ENCODE measurements at places on chromosomes 5 and 9. TPM values are rescaled to one million over a fixed set of nuclear protein-coding genes. Genes with fewer than 3 reads are reported as not detected.

- no peak for ATAC-seq
Observed at GRCh38 chr9:84921175-84921574, 251.6 kb downstream of the NTRK2 start.

- peak; percentile 54 for ATAC-seq
Observed at GRCh38 chr5:36444582-36445418, 143.1 kb upstream of the RANBP3L start.

GRCh38 chr5:60267907-60268306 is 374.4 kb upstream of the PDE4D start:
- ATAC-seq: no peak

- ATAC-seq: no peak
Observed at GRCh38 chr5:150660108-150660831, 781 bp upstream of the MYOZ3 start.

- ATAC-seq: no peak
Observed at GRCh38 chr9:97367729-97368128, 44.2 kb upstream of the TDRD7 start.

DNA sequence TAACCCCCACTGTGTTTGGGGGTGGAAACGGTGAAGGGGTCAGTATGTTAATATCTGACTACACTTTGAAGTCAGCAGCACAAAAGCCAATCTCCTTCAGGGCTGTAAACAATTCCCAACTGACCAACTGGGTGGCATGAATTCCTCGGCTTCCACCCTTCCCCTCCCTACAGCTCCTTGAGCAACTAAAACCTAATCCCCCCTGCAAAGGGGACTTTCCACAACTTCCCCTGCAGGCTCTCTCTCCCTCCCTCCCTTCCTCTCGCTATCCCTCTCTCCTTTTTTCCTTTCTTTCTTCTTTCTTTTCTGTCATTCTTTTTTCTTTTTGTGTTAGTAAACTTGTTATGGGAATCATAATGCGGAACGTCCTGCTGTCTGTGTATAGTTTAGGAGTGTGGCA is 65.1 kb upstream of the PTCH1 start:
- no peak for ATAC-seq

- no peak for ATAC-seq
Observed at GRCh38 chr5:127995556-127995955, 88.0 kb upstream of the SLC12A2 start.

- no peak for ATAC-seq
Observed at GRCh38 chr9:486156-486555, 271.5 kb downstream of the DOCK8 start.

GRCh38 chr5:9340085-9340484 is 205.8 kb downstream of the SEMA5A start:
- no peak for ATAC-seq

The COL27A1 gene
- 13.6 TPM for total RNA-seq

The GRM6 gene
- total RNA-seq: not detected

The ORM1 gene
- total RNA-seq: 1.6 TPM

GRCh38 chr5:75337366-75338021 is 474 bp downstream of the HMGCR start:
- ATAC-seq: no peak

The FAM78A gene
- total RNA-seq: 0.72 TPM

DNA sequence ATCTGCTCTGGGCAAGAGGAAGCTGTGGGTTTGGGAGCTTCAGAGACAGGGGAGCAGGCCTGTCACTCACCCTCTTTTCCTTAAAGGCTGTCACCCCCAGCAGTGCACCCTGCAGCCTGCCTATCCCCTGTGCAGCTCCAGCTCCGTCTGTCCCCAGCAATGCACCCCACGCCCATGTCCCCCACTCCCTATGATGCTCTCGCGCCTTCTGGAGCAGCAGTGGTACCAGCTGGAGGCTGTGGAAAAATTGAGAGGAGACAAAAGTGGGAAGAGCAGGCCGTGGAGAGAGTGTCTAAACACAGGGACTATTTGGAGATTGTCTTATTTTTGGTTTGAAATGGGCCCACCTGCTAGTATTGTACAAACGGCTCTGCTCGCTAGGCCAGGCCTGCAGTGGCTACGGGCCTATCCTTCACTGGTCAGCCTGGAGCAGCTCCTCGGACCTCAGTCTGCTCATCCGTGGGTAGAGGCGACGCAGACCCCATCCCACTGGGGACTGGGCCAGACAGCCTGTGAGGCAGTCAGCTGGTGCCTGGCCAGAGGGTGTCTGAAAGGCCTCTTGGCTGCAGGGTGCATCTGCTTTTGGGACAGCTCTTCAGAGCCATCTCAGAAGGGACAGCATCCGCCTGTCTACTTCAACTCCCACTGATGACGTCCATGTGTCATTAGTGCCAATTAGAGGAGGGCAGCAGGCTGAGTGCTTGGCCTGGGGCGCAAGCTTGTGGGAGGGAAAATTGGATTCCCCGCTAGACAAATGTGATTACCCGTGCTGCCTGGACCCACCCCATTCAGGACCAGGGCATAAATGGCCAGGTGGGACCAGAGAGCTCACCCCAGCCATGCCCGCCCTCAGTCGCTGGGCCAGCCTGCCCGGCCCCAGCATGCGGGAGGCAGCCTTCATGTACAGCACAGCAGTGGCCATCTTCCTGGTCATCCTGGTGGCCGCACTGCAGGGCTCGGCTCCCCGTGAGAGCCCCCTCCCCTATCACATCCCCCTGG is at the start of gene DBH:
Gene DBH (plus strand): TSS at position 831 of the 999 bp plus-strand sequence. CDS start 9 bp downstream, at position 840.
- no peak for ATAC-seq

DNA sequence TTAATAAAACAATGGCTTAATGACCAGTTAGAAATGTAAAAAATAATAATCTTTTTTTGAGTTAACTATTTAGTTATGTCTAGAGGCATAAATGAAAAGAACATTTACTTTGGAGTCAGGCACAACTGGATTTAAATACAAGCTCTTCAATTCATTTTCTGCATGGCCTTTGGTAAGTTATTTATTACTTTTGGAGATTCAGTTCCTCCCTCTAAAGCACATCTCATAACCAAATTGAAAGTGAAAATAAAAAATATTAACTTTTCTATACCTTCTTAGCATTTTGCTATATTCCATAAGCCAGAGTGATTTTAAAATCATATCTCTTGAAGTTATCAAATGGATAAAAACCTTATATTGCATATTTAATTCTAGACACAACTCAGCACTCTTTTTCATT is 434.9 kb upstream of the SMARCA2 start:
- ATAC-seq: no peak

- no peak for ATAC-seq
Observed at GRCh38 chr9:95815961-95816360, 59.5 kb upstream of the ERCC6L2 start.

DNA sequence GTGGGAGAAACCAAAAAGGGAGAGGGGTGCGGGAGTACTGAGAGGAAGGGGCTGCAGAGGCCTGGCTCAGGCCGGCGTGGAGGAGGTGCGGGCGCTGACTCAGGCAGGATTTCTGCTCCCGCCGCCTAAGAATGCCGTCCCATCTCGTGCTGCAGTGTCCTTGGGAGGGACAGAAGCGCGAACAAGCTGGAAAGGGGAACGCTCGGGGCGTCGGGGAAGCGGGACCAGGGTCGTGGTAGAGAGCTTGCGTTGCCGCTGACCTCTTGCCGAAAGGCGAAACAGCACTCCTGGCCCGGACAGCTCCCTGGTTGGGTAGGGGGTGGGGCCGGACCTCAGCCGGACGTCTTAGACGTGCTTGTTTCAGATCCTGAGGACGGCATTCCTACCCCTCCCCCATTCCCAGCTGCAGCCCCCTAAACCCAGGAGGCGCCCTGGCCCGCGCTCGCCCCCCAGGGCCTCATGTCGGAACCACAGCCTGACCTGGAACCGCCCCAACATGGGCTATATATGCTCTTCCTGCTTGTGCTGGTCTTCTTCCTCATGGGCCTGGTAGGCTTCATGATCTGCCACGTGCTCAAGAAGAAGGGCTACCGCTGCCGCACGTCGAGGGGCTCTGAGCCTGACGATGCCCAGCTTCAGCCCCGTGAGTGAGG is 1.1 kb downstream of the RELL2 start:
- ATAC-seq: peak; percentile 35

GRCh38 chr9:129778469-129778868 is 24.5 kb upstream of the TOR1B start:
- ATAC-seq: no peak

The FGFR4 gene
- 2.7 TPM for total RNA-seq

GRCh38 chr5:31794009-31794408 is 155.1 kb downstream of the PDZD2 start:
- ATAC-seq: no peak

The UBAP2 gene
- 23.4 TPM for total RNA-seq

The CACNA1B gene
- total RNA-seq: not detected

- ATAC-seq: no peak
Observed at GRCh38 chr5:36787365-36788093, 89.0 kb upstream of the NIPBL start.

DNA sequence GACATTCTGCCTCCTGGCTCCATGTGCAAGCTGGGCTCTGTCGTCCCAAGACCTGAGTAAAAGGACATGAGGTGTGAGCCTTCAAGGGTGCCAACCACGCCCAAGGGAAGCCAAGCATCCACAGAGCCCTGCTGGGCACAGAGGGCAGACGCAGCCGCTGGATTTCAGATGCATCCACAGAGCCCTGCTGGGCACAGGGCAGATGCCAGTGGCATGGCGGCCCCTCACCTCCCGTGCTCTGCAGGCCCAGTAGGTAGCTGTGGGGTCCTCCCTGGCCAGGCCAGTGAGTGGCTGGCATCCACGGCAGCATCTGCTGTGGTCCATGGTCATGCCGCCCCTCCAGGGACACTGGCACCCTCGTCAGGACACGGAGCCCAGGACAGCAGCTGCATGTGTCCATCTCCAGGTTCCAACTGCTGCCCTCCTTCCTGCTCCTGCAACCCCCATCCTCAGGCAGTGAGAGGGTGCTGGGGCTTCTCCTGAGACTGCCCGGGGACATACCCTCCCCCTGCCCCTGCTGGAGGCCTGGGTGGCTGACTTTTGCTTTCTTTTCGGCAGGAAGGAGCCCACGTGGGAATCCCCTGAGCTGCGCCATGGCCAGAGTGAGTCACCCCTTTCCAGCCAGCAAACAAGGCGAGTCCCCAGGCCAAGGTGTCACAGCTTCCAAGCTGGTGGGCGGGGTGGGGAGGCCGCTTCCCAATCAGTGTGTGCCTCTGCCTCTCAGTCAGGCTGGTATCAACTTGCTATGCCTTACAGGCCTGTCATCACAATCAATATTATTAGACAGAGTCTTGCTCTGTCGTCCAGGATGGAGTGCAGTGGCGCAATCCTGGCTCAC is 4.0 kb upstream of the TRAF2 start:
- peak; percentile 83 for ATAC-seq

DNA sequence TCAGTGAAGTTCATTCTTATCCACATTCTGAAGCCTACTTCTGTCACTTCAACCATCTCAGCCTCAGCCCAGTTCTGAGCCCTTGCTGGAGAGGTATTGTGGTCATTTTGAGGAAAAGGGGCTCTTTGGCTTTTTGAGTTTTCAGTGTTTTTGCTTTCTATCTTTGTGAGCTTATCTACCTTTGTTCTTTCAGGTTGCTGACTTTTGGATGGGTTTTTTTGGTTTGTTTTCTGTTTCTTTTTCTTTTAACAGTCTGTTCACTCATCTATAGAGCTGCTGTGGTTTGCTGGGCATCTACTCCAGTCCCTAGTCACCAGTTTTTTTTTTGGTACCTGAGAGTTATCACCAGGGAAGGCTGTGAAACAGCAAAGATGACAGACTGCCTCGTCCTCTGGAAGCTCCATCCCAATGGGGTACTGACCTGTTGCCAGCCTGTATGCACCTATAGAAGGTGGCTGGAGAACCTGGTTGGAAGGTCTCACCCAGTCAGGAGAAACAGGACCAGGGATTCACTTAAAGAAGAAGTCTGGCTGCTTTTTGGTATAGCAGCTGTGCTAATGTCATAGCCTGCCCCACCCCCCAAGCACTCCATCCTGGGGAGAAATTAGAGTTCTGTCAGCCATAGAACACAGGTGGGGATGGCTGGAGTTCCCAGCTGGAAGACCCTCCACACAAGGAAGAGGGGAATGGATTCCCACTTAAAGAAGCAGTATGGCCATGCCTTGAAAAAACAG is 138.6 kb upstream of the TSLP start:
- ATAC-seq: no peak

The IL11RA gene
- 4.0 TPM for total RNA-seq

DNA sequence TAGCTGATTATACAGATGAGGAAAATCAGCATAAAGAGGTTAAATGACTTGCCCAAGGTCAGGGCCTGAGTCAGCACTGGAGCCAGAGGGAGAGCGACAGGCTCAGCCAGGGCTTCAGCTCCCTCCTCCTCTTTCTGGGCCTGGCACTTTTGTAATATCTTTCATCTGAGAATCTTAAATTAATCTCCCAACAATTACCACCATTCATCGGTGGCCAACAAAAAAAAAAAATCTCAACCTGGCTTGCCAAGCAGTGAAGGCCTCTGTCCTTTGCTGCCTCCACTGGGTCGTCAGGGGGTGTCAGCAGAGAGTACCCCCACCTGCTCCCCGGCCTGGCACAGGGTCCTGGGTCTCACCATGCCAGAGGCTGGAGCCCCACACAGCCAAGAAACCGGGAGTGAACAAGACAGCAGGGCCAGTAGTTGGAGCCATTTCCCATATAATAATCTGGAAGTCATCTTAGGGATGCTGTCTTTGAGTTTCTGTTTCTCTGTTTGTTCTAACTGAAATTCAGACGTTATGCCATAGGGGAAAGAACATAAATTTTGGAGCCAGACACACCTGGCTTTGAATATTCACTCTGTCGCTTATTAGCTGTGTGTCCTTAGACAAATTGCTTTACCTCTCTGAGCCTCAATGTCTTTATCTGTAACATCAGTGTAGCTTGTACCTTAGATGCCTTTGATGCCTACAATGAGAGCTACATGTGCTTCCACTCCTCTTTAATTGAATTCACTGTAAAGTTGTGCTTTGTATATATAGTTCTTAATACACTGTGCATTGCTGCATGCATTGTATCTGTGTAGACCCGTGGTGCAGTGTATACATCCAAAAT is 299.9 kb upstream of the MSX2 start:
- no peak for ATAC-seq

DNA sequence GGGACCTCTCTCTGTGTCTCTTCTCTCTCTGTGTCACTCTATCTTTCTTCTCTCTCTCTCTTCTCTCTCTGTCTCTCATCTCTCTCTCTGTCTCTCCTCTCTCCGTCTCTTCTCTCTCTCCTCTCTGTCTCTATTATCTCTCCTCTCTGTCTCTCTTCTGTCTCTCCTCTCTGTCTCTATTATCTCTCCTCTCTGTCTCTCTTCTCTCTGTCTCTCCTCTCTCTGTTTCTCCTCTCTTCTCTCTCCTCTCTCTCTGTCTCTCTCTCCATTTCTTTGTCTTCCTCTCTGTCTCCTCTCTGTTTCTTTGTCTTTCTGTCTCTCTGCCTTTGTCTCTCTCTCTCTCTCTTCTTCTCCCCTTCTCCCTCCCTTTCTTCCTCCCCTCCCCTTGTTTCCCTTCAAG is 3.2 kb upstream of the OLFM1 start:
- ATAC-seq: no peak
